ENCODE measurements at places on chromosomes 1 and 21. TPM values are rescaled to one million over a fixed set of nuclear protein-coding genes. Genes with fewer than 3 reads are reported as not detected.

- no peak for DNase-seq
Measured at GRCh38 chr1:234512451-234512861, 33.5 kb upstream of the TARBP1 start.

GRCh38 chr1:160362168-160362957 lies 4.5 kb upstream of the NHLH1 start:
- peak; percentile 4 for DNase-seq

DNA sequence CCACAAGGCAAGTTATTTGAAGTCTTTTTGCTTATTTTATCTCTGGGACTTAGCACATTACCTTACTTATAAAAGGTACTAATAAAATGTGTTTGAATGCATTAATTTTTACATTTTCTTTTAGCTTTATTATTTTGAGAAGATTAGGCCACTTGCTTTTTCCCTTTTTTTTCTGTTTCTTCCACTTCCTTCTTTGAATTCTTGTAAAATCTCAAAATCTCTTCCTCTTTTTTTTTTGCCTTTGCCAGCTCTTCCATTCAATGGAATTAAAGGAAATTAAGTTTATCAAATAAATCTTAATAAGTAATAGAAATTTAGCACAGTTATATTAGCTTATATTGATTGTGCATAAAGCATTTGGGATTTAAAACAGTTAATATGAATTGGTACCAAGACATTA lies 260.9 kb downstream of the SRGAP2C start:
- no peak for DNase-seq

GRCh38 chr1:21337928-21338572 lies 47.8 kb upstream of the ECE1 start:
- DNase-seq, result no peak

DNA sequence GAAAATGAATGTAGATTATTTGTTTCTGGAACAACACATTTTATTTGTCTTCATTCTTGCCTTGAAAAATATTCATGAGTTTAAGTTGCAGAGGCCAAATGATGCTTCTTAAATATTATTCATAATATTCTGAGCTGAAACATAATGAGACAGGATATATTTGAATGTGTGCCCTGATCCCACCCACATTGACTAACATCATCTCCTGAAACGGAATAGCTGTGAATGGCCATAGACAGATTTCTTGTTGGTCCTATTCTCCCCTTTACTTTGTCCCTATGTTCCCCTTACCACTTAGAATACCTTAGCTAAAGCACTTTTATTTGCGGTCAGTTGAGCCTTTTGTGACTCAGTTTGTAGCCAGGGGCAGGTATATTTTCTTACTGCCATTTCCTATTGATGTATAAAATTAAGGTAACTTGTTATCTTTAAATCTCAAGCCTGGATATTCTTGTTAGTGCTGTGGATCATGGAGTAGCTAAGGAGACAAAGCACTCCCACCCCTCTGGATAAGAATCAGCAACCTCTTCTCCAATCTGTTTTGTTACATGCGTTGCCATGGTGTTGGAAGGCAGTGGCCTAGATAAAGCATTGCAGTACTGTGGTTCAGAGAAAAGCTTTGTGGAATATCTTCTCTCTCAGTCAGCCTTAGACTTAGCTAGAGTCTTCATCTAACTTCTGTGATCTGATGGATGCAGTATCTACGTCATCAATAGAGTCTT lies 478.5 kb upstream of the DEPDC1 start:
- no peak for DNase-seq

DNA sequence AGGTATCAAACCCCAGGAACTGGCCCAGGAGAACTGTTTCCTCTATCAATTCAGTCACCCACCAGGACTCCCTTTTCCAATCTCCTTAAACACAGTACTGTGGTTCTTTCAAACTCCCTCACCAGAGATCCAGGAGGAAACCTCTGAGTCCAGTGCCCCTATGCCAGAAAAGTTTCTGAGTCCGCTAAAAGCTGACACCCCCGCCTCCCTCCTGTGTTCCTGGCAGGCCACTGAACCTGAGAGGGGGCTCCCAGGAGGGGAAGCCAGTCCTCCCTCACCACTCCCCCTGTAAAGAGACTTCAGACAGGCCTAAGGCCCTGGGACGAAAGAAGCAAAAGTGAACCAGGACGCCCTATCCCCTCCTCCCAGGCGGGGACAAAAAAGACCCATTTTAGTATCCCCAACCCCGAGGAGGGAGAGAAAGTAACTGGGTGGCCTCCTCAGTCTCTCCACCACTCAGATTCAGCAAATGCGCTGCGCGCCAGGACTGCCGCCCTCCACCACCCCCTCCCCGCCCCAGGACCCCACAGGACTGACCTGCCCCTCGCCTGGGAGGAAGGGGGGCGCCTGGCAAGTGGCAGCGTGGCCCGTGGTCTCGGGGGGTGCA lies 624 bp downstream of the SLC41A1 start:
- peak; percentile 41 for DNase-seq

GRCh38 chr1:109989506-109990301 lies 5.1 kb downstream of the AHCYL1 start:
- DNase-seq, result no peak

DNA sequence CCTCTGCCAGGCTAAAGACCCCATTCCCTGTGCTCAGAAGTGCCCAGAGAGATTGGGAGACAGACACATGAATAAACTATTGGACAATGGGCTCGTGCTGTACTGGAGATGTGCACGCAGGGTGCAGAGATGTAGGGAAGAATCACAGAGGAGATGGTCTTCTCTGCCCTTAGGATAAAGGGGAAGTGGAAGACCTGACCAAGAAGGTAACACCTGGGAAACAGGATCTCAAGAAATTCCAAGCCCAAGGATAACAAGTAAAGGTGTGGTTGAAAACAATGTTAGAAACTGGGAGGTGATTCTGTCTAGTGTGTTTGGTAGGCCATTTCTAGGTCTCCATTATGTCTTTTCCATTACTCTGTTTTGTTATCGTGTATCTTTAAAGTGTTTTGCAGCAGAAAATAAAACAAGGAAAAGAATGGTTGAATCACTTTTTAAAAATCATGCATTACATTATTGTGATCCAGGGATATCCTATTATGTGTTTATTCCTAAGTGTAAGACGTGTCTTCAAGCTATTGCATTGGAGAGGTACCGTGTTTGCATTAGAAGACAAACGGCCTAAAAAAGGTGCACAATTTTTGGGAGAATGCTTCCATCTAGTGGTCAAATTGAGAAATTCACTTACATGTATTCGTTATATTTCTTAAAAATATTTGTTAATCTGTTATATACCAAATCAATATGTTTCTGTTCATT lies 40.8 kb upstream of the KCTD3 start:
- peak; percentile 55 for DNase-seq

DNA sequence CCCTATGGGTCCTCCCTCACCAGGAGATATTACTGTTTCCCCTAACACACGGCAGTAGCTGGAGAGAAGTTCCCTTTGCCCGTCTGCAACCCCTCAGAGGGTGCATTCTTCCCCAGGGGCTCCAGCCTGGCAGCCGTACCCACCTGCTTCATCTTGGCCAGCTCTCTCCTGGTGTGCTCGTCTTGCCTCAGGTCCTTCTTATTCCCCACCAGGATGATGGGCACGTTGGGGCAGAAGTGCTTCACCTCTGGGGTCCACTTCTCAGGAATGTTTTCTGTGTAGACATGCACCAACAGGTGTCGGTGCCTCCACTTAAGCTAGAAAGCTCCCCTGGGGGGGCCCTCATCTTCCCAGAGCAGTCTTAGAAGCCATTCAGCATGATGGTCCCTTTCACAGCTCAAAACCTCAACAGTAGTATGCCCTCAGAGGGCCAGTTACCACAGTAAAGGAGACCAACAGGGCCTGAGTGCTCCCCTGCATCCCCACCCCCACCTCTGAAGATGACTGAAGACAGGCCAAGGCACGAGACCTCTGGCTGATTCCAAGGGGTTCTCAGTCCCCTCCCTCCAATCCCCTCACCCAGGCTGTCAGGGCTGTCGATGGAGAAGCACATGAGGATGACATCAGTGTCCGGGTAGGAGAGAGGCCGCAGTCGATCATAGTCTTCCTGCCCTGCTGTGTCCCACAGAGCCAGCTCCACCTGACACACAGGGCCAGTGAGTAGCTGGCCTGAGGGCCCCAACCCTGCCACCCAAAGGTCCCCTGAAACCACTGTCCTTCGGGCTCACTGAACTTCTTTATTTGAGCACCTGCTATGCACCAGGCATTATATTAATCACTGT lies 4.3 kb downstream of the RHOC start:
- DNase-seq, result no peak

- no peak for DNase-seq
Measured at GRCh38 chr1:24862775-24863483, 67.1 kb downstream of the RUNX3 start.

- DNase-seq, result no peak
Measured at GRCh38 chr1:119222271-119222670, 81.8 kb upstream of the WARS2 start.

DNA sequence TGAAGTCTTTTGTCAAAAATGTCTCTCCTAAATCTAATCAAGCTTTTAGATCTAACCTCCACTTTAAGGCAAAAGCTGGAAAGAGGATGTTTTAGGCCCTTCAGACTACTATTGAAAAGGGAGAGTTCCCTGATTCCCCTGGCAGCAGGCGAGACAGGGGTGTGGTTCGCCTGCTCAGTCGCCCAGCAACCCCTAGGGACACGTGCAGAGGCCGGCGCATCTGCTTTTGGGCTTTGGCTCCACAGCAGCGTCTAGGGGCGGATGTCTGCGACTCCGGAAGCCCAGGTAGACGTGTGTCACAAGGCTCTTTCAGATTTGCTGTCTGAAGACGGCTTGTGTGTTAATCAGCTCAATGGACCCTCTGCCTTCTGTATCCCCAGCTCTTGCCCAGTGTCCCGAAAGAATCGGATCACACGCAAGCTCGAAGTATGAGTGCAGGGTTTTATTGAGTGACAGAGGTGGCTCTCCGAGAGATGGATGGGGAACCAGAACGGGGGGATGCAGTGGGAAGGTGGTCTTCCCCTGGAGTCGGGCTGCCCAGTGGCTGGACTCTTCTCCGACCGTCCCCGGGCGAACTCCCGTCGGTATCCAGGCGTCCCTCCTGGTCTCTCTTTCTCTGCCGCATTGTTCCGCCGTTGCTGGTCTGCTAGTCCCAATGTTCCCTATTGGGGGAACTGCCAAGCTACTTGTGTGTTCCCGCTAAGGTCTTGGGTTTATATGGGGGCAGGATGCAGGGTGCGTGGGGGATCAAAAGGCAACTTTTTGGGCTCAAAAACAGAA lies 45.5 kb downstream of the OLFML2B start:
- DNase-seq, result no peak

GRCh38 chr21:43866659-43867331 lies 1.8 kb downstream of the AGPAT3 start:
- no peak for DNase-seq

DNA sequence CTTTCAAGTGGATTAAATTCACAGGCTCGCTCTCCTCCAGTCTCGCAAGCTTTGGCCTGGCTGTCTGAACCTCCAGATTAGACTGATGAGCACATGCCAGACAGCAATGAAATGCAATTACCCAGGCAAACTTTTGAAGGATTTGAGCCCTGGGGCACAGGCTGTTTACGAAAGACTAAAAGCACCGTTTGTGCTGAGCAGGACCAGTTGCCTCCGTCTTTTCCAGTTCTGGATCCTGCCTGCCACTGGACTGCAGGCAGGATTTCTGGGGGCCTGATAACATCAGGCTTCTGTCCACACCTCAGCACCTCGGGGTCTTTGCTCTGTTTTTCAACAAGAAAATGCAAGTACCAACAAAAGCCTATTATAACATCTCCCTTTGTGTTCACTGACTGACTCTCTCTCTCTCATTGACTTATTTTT lies 145.7 kb downstream of the CLIC6 start:
- DNase-seq, result no peak

DNA sequence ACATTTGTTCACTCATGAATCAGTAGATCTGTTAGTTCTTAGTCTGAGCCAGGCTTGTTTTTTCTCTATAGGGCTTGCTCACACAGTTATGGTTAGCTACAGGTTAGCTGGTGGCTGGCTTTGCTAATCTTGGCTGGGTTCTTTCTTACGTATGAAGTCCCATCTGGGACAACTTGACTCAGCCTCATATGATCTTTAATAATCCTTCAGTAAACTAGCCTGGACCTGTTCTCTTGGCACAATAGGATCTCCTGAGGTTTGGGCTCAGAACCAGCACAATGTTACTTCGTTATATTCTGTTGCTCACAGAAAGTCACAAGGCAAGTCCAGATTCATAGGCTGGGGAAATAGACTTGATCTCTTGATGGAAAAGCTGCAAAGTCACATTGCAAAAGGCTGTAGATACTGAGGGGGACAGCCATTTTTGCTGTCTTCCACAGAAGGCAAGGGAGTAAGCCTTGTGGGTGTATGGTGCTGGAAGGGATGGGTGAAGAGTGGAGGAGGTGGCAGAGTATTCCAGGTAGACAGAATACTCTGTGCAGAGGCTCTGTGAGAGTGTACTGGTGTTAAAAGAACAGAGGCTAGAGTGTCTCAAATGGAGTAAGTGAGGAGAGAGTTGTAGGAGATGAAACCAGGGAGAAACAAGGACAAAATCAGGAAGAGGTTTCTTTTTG lies 24.4 kb downstream of the EFCAB7 start:
- peak; percentile 69 for DNase-seq

GRCh38 chr1:248618878-248619277 lies 16.0 kb downstream of the OR2T11 start:
- DNase-seq, result peak; percentile 72

DNA sequence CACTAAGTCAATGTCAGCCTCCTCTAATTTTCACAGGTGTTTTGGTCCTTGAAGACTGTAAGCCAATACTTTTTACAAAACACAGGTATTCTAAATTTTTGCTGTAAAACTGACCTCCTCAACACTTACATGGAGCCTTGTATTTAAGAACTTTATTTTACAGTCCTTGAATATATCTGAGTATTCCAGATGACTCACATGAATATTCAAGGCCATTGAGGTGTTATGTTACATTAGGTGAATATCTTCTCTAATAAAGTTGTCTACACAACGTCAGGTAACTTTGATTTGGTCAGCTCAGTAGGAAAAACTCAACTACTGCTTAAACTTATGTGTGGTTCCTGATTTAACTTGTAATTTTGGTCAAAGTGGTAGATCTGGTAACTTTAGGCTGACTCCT lies 254.2 kb downstream of the OLFM3 start:
- no peak for DNase-seq

GRCh38 chr1:68231627-68232288 lies 565 bp downstream of the WLS start:
- DNase-seq, result peak; percentile 67

Gene IL19
- not detected for total RNA-seq

Gene ASPM
- 0.73 TPM for total RNA-seq

Gene SPRR2G
- total RNA-seq, result not detected

Gene COL24A1
- 1.3 TPM for total RNA-seq

Gene ZFYVE9
- total RNA-seq, result 17.0 TPM

Gene FCAMR
- total RNA-seq, result not detected

Gene CFAP141
- total RNA-seq, result not detected

Gene KCNE2
- 0.47 TPM for total RNA-seq

Gene EEIG2
- total RNA-seq, result 5.9 TPM

Gene MAP3K7CL
- 57.4 TPM for total RNA-seq

Gene TNFSF4
- total RNA-seq, result 4.3 TPM
